ENCODE measurements at places on chromosomes 4 and X.

DNA sequence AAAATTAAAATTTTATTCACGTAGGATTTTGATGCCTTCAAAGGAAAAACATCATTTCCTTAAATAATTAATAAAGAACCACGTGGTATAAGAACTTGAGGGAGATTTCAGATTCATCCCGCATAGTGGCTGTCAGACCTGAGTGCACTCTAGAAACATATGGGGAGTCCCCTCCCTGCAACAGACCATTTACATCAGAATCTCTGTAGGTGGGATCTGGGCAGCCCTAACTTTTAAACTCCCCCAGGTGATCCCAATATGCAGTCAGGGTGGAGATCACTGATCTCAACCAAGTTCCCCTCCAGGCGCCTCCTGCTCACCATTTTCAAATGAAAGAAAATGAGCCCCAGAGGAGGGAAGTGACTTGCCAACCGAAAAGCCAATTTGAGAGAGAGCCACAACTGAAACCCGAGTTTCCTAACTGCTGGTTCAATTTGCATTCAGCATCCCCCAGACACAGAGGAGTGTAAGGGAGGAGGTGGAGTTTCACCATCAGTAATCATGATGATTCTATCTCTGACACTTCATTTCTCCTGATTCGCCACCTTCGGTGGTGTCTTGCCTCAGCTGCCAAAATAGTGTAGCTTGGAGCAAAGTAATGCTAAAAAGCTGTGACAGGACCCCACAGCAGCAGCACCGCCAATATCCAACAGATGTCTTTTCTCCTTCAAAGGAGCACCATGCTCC is 11.4 kb downstream of the RNF150 start:
- DNase-seq = no peak

DNA sequence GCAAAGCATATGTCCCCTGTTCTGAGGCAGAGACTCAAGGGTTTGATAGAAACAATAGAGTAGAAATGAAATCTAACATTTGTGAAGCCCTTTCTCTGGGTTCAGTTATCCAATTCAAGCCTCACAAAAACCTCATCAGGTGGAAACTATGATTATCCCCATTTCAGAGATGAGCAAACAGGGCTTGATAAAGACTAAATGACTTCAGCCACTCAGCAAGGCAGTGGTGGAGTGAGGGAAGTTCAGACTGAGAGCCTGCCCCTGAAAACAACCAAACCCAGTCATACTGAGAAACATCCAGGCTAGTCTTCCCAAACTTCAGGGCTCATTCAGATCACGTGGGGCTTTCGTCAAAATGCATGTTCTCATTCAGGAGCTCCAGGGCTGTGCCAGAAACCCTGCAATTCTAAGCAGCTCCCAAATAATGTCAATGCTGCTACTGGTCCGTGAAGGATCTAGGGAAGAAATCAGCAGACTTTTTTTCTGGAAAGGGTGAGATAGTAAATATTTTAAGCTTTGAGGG is 109.6 kb upstream of the KIT start:
- DNase-seq = no peak

DNA sequence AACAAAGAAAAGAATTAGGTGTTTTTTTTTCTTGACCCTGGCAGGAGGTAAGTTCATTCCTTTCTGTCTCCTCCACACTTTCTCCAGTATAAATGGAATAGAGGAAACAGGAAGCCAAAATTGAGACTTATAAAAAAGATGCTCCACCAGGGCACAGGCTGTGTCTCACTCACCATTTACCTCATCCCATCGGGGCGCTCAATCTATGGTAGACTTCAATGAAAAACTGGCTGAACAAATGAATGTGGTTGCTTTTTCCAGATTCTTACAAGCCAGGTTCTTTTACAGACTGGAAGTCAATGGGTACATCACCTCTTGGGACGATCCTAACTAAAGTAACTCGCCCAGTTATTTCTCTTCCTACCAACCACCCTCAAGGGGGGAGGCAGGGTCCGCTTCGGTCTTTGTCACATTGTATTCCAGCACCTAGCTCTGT is 685 bp downstream of the COMMD8 start:
- no peak for DNase-seq

DNA sequence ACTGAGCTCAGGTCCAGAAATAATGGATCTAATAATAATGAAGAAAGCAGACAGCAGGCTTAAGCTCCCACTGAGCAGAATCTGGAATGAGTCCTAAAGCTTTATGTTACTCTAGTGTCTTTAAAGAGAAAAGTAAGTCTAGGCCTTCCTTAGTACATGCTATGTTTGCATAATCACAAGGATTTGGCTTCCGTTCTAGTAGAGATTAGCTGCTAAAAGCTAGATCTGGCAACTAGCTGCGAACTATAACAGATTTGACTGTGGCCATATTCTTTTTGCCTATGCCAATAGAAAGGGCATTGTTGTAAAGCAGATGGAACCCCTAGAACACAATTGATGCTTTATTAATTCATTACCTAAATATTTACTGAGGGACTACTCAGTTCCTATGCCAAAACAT is 19.0 kb downstream of the COX7B2 start:
- no peak for DNase-seq

DNA sequence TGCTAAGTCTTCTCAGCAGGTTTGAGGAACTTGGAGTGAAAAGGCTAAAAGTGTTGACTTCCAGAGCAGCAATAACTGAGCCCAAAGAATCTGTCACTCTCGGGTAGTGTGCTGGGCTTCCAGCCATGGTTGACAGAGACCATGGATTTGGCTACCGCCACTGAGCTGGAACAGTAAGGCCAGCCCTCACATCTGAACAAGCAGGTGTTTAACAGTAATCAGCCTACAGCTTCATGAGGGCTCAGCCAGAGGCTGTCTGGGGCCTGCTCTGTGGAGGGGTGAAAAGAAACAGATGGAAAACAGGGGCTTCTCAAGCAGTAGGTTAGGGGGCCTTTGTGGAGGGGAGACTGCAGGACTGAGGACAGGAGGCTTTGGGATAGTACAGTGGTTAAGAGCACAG is 14.9 kb downstream of the RASL11B start:
- no peak for DNase-seq

GRCh38 chr4:163395758-163396157 is 52.1 kb downstream of the NPY5R start:
- no peak for DNase-seq

DNA sequence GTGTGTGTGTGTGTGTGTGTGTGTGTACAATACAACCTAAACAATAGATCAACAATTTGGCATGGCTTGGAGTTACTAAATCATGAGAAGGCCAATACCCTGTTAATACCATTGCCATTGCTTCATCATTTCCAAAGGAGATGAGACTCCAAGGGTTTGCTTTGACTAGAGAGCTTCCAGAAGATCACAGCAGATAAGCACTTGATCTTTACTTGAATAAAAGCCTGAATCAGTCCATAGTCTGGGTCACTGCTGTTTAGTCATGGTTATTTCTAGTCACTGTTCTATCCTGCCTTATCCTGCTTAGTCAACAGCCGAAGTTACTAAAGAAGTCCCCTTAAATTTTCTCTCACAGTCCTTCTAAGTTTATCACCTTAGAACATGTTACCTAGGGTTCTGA is 58.2 kb downstream of the RAB40AL start:
- DNase-seq = no peak

- no peak for DNase-seq
These were observed 46.7 kb downstream of the BMX start for GRCh38 chrX:15547356-15547755.

- no peak for DNase-seq
These were observed 2052.8 kb upstream of the TENM3 start for GRCh38 chr4:180190382-180190781.

DNA sequence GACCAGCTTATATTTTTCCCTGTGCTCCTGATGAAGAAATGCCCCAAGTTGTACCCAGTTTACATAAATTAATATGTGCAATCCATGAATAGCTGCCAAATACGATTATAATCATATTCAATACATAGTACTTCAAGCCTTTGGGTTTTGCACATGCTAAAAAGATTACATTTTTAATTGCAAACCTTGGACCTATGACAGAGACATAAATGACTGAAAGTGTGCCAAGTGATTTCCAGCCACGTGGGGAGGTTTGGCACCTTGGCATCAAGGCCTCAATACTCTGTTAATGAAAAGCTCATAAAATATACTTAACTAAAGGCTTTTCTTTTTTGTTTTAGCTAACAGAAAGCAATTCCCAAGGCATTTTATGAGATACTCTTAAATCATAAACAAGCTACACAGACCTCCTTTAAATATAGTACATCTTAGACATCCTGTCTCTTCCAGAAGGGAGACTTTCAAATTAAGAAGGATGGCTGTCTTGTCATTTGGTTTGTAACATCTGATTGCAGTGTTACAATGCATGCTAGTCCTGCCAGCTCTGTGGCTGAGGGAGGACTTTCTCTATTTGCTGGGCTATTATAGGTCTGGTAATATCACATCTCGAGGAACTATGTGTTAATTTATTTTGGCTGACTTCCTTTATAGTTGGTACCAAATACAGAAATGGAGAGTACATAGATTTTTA is 404.1 kb downstream of the AFF2 start:
- DNase-seq = no peak

DNA sequence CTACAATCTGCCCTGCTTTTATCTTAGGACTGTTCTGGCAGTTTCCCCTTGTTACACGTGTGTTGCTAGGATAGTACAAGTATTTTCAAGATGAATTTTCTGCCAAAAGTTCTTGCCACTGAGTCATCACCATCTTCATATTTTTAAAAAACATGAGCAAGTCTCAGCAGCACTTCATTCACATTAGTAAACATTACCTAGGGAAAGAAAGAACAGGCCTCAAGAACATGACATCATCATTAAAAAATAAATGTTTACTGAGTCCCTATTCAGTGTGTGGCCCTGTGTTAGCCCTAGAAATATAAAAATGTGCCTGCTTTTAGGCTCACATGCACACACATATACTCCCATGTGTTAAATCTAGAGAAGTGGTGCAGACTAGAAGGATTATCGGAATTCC is 18.7 kb upstream of the GPC3 start:
- DNase-seq = no peak

- no peak for DNase-seq
These were observed 43.6 kb upstream of the UCP1 start for GRCh38 chr4:140612357-140612756.

GRCh38 chr4:118224243-118224829 is 128.5 kb downstream of the PRSS12 start:
- no peak for DNase-seq

GRCh38 chr4:35541888-35542213 is 702.5 kb downstream of the ARAP2 start:
- DNase-seq = no peak

DNA sequence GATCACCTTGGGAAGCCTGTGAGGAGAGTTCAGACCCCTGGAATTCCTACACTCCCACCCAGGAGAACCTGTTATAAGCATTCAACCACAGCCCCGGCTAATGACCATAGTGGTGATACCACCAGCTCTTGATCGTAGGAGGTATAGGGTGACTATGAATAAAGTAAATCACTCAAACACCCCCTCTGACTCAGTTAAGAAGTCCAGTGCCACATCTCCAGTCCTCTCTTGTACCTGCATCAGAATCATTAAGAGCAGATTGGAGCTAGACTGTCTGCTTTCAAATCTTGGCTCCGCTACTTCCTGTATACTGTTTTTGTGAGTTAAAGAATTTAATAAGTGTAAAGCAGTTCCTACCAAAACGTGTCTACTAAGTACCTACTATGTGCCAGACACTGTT is 565.1 kb upstream of the DIPK2B start:
- DNase-seq = no peak

GRCh38 chr4:114312338-114312737 is 286.3 kb upstream of the UGT8 start:
- no peak for DNase-seq

DNA sequence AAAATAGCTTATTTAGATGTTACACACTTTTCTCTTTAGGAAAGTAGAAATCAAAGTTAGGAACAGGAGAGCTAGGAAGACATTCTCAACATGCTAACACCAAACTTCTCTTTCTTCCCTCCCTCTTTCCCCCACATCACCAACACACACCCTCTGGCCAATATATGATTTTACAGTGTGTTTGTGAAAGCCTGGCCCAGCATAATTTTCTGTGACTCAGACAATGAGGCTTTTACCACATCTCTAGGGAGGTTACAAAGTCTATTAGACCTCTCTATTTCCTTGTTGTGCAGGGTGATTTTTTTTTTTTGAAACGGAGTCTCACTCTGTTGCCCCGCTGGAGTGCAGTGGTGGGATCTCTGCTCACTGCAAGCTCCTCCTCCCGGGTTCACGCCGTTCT is 189.9 kb downstream of the AASDH start:
- DNase-seq = no peak

DNA sequence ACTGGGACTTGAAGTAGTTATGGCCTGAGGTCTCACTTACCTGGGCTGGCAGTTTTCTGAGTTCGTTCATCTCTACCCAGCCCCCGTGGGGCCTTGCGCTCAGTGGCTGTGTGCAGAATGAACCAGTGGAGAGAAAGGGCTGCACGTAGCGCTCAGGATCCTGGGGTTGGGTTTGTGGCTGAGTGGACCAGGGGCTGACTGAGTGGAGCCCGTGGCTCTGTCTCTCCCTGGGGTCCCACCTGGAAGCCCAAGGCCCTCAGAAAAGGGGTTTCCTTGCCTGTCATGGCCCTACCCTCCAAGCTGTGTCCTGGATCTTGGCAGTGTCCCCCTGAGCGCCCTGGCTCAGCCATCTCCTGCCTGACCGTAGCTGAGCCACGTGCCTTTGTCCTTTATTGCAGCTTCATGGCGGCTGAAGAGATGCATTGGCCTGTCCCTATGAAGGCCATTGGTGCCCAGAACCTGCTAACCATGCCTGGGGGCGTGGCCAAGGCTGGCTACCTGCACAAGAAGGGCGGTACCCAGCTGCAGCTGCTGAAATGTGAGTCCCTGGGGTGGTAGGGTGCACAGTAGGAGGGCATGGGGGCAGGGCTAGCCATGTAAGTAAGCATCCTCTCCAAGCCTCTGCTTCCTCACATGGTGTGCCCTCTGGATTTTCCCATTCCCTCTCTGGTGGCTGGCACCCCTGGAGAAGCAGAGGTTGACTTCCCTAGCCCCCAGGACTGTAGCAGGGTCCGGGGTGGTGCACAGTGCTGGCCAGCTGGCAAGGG is 23.2 kb upstream of the ADD1 start:
- DNase-seq = no peak

DNA sequence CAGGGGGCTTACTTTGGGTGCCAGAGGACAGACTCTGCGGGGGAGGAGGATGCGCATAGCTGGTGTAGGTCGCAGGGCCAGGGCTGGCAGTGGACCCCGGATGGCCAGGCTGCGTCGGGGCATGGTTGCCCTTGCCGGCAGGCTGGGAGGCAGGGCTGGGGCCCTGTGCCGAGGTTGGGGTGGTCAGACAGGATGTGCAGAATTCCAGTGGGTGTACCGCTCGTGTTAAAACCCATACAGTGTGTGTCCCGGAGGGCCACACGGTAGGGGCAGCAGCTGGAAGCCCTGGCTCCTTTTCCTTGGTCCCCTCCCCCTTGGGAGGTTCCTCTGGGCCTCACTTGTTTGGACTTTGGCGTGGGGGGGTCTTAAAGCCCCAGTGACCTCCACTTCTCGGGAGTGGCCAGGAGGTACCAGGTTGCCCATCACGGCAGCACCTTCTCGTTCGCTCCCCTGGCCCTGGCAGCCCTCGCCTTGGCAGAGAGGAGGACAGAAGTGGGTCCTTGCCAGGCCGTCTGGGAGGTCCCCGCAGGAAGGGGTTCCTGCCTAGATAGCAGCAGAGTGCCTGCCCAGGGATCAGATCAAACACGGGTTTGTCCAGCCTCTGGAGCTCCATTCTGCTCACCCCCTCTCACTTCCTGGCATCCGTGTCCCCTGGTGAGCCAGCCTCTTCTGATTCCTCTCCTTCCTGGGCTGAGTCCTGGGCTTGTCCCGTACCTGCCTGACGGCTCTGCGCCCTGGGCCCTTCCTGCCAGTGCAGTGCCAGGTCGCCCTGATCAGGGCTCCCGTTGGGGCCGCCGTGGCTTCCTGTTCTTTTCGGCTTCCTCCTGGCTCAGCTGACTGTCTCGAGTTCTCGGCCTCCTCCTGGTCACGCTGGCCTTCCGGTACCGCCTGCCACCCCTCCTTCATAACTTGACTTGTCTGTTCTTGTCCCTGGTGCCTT is 56.7 kb upstream of the HGFAC start:
- no peak for DNase-seq

Measured in activated T-cell treated with anti-CD3 and anti-CD28 coated beads for 1 hour (primary cell).